Cortex of kidney (tissue), 1 donor: ENCODE measurements at places on chromosomes 7 and 10.

DNA sequence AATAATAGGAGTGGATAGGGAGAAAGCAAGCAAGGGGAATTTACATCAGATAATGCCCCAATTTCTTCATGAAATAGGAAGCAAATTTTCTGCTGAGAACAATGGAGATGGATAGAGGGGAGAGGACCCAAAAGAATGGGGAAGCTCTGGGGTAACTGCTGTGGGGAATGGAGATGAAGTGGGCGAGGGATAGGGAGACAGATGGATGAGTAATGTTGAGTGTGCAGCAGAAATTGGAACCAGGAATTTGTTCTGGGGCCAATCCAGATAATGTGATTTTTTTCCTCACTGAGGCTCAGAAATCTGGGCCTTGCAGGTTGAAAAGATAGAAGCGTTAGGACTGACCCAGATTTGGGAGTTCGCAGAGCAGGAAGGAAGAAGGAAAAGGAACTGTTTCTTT is 24.5 kb upstream of the MRC1 start:
- no peak for DNase-seq

GRCh38 chr7:134362587-134363483 is 46.1 kb upstream of the SLC35B4 start:
- DNase-seq, result no peak

DNA sequence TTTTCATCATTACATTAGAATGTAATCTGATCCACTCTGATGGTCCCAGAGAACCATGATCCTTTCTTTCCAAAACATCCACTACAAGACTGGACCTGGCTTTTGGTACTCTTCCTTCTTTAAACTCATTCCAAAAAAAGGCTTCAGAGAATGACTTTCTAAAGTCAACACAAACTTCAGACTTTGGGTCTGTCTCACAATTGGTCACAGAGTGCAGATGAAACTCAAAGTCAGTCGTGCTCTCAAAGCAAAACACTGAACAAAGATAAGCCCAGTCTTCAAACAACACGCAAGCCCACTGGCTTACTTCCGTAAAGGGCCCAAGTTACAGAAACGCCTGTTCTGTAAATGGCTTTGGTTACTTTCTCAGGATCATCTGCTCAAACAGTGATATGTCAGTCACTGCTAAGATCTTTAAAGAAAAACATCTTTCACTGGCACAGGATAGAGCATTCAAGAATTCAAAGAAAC is 250.9 kb upstream of the MKLN1 start:
- no peak for DNase-seq

DNA sequence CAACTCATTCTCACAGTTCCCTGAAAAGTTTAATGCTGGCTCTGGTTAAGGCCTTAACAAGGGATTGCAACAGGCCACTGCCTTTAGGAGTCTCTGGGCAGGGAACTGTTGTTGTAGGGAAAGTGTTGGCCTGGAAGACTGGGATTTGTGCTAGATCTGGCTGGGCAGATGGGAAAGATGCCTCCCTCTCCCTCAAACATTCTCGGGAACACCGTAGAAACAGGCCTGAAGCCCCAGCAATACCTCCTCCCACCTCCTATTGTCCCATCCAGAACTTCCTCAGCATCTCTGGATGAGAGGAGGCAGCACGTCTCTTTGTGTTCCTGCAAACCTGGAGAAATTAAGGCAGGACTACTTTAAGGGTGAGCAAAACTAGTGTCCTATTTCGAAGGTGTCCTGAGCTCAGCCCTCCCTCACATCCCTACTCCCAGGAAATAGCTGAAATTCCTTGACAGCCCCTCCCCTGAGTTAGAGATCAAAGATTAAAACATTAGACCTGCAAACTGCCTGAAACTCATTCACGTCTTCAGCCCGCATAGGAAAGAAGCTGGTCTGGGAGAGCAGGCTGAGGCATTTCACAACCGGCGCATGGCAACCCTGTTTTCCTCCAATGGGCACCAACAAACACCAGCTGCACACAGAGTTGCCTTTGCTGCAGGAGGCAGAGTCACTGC is 10.9 kb upstream of the MAP3K8 start:
- no peak for DNase-seq

- DNase-seq, result no peak
These were observed 23.0 kb upstream of the EGFR start for GRCh38 chr7:54995610-54996363.

DNA sequence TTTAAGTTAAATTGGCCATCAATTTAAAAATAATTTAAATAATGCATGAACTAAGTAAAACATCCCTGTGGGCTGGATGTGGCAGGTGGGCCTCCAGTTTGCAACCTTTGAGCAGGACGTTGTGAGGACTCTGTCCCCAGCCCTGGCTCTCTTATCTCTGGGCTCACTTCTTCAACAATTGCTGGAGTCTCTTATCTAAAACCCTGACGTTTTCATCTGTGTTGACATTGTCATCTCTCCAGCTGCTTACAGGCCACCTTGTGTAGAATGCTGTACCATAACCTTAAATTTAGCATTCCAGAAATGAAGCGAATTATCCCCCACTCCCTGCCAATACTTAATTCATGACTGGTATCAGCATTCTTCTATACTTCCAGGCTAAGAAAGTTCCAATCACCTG is 3.2 kb upstream of the KIF5B start:
- DNase-seq, result no peak

DNA sequence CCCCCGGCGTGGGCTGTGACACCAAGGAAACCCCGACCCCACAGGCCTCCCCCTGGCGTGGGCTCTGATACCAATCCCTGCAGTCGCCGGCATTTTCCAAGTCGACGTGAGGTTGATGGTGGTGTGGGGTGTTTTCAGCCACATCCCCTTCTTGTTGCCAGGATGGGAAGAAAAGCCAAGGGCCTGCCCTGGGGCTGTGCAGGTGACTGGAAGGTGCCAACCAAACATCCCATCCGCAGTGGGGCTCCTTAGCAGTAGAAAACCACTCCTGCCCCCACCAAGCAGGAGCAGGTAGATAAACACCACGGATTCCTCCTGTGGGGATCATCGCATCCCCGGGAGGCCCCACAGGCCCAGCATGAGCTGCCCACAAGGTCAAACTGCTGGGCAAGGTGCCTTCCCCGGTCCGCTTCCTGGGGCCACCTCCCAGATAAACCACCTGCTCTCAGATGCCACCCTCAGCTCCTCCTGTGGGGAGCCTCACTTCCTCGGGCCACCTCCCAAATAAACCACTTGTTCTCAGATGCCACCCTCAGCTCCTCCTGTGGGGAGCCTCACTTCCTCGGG is 88.5 kb upstream of the DIP2C start:
- DNase-seq, result no peak

- DNase-seq, result no peak
These were observed 376.9 kb upstream of the FZD8 start for GRCh38 chr10:36018996-36019395.

- DNase-seq, result no peak
These were observed 171.1 kb upstream of the PHF14 start for GRCh38 chr7:10802526-10802925.

DNA sequence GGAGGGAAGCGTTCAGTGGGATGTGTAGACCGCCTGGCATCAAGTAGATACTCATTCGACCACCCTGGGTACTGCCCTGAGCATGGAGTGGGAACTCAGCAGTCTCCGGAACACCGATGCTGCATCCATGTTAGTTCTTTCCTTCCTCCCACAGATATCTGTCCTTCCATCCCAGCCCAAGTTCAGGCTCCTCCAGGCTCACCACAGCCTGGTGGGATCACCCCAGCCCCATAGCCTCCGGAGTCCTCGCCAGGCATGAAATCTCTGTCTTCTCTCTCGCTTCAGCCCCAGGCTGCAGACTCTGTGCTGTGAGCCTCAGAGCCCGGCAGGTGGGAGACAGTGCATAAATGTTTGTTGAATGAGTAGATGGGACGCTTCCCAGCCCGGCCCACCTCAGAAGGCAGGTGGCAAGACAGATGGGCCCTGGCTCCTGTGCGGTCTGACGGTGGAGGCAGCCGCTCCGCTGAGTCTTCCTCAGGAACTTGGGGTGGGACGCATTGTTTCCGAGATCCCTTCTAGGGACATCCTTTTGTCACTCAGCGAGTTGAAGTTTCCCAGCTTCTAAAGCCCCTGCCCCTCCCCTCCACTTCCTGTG is 42.9 kb downstream of the ELFN1 start:
- no peak for DNase-seq

DNA sequence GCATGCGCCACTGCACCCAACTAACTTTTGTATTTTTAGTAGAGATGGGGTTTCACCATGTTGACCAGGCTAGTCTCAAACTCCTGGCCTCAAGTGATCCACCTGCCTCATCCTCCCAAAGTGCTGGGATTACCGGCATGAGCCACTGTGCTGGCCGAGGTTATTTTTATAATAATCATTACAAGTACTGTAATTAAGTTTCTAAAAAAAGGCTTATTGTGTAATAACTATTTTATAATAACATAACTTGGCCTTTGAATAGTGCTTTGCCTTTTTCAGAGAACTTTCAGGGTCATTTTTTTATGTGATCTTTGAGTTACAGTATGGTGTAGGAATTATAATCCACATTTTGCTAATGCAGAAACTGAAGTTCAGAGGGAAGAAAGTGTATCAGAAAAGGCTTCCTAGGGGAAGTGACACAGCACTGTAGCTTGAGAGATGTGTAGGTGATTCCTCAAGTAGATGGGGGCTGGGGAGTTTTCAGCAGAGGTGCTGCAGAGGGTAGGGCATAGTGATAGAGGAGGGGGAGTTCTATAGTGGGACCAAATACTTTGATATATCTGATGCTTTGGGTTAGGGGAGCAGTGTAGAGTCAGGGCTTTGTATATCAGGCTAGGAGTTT is 9.2 kb upstream of the SYPL1 start:
- no peak for DNase-seq

DNA sequence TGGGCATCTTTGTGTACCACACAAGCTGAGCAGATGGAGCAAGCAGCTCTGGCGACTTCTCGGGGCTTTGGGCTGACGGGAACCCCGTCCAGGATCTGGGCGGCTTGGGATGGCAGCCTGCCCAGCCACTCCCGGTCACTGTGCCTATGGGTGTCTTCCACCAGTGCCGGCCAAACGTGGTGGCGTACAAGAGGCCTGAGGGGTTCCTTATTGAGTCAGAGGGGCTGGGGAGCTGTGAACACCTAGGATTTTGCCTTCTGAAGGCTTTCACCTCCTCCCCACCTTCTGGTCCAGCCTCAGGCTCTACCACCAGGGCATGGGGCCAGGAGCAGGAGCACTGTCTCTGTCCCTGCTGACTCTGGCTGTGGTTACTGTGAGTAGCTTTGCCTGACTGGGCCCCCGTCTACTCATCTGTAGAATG is 71.8 kb upstream of the PPIF start:
- DNase-seq, result no peak

- DNase-seq, result no peak
These were observed 88.3 kb downstream of the CABCOCO1 start for GRCh38 chr10:61750943-61751471.

DNA sequence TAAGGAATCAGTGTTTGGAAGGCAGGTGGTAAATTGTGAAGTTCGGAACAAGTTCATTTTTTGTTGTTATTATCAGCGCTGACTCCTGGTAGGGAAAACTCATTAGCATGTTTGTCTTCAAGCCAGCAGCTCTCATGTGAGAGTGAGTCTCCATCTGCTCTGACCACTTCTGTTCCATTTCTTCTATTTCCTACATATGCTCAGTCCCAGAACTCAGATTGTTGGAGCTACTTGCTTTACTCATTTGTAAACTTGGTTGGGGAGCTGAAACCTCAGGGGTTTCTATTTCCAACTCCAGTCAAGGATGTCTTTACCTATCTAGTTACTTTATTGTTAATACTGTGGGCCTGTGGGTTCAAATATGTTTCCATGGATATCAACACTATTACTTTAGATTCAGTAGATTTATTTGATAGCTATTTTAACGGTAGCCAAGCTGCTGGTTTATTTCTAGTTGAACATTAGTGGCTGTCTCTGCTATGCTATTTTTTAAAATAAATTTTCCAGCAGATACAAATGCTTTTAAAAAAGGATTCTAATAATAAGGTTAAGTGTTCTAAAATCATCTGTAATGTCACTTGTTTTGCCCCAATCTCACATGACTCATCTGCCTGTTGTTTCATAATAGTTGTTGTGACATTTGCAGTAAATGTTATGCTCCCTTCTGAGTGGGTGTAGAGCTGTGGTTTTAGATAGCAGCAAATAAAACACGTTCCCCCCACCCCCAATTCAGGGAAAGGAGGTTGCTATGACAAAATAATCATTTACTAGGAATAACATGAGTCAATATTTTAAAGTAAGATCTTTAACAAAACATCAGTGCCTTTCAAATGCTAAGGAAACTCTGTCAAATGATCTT is 143.3 kb downstream of the HDAC9 start:
- no peak for DNase-seq

GRCh38 chr7:130013241-130013640 is 37.9 kb downstream of the ZC3HC1 start:
- DNase-seq, result no peak
